ENCODE measurements at places on chromosomes 1 and 21. TPM values are rescaled to one million over a fixed set of nuclear protein-coding genes. Genes with fewer than 3 reads are reported as not detected.

MCOLN3 gene
- total RNA-seq = 1.1 TPM

LAPTM5 gene
- total RNA-seq = 39.3 TPM

TDRD10 gene
- total RNA-seq = 0.40 TPM

RGS8 gene
- 6.8 TPM for total RNA-seq

CCDC30 gene
- 19.1 TPM for total RNA-seq

CLCA4 gene
- total RNA-seq = 0.17 TPM

IGSF9 gene
- total RNA-seq = 1.3 TPM

ERVH48-1 gene
- not detected for total RNA-seq

APP gene
- total RNA-seq = 606 TPM

CD1E gene
- total RNA-seq = 0.17 TPM

STIL gene
- 10.7 TPM for total RNA-seq

KLF17 gene
- total RNA-seq = 0.69 TPM

CDK18 gene
- 14.0 TPM for total RNA-seq

TNFRSF9 gene
- 0.11 TPM for total RNA-seq

DNAJC28 gene
- total RNA-seq = 6.2 TPM

RGS1 gene
- 13.6 TPM for total RNA-seq

LINGO4 gene
- total RNA-seq = 2.0 TPM

LCE1D gene
- not detected for total RNA-seq
